Stimulated activated CD4-positive, alpha-beta T cell treated with anti-CD3 and anti-CD28 coated beads, TNF-alpha, amount 100 ng/mL, for 4 hours (primary cell): ENCODE measurements at places on chromosomes 2 and 18.

DNA sequence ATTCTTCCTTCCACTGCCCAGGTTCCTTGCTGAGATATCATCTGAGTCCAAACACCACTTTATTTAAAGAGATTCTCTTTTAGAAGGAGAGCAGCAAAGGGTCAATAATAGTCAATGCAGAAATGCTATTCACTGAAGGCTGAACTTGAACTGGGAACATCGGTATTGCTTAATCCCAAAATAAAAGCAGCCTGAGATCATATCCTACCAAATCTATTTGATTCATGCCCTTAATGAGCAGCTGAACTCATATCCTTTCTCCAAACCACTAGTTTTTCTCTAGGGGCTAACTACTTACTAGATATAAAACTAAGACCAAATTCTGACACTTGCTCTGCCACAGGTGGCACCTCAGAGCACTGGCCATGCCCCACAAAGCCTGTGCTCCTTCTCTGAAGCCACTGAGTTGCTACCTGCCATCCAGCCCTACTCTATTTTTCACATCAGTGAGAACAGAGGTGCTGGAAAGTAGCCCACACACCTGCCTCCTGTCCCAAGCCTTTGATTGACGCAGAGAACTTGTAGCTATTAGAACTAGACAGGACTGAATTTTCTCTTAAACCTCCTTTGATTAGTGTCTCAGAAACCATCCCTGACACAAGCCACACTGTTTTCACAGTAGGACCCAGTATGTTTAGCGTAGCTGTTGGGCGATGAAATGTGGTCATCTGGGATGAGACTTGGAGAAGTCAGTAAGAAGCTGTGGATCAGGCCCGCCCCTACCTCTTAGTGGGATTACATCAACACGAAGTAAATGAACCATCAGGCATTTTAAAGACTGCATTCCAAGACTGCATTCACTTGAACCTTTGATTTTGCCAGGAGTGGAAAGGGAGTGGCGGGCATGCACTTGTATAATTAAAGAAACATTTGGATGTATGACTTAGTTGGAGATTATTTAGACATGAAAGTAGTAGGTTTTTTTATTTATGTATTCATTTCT is 124.3 kb downstream of the RBMS1 start:
- no peak for DNase-seq

DNA sequence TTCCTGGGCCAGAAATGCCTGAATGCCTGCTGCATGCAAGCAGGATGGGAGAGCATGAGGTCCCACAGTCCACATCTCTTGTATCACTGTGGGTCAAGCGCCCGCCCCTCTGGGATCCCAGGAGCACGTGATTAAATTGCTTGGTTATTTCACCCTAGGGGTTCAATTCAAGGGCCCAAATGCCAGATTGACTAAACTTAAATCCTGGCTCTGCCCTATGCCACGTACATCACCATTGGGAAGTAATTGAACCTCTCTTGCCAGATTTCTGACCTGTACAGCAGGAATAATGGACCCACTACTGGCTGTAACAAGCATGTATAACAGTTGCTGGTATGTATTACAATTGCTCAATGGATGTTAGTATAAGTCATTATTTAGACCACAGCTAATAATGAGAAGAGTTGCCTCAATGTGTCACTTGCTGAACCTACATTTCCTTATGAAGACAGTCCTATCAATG is 19.9 kb downstream of the FHL2 start:
- no peak for DNase-seq

GRCh38 chr2:172278667-172279066 is 148.7 kb upstream of the ITGA6 start:
- no peak for DNase-seq

DNA sequence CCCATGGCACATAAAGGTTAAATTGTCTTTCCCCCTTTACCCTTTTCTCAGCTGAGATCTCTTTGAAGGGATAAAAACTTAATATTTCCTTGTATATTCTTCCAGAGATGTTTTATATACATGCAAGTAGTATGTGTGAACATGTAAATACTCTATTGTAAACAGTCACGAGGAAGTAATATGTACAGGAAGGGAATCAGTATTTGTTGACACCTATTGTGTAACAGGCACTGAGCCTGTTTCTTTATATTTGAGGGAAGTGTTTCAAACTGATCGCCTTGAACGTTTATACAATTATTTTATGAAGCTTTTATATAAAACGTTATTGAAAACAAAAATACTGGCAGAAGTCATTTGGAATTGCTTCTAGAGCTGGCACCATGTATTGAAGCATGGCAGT is 13.2 kb downstream of the RALBP1 start:
- DNase-seq = no peak

DNA sequence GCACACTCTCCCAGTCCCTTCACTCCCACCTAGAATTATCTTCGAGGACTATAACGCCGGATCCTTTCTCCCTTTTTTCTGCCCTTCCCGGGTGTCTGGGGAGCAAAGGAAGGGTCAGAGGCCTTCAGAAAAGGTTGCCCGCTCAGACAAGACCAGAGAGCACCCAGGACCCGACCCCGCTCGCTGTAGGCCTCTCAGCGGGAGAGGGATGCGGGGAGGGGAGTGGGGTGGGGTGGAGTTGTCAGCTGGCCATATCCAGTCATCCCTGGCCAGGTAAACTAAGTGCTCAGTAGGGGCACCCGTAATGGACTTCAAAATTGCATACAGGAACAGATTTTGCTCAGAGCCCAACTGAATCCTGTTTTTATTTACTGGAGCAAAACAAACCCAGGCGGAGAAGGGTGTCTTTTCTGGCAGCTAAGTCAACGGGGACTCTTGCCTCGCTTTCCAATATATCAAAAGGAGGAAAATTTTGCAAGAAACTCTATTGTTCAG is 65.0 kb downstream of the NOL4 start:
- DNase-seq = no peak

DNA sequence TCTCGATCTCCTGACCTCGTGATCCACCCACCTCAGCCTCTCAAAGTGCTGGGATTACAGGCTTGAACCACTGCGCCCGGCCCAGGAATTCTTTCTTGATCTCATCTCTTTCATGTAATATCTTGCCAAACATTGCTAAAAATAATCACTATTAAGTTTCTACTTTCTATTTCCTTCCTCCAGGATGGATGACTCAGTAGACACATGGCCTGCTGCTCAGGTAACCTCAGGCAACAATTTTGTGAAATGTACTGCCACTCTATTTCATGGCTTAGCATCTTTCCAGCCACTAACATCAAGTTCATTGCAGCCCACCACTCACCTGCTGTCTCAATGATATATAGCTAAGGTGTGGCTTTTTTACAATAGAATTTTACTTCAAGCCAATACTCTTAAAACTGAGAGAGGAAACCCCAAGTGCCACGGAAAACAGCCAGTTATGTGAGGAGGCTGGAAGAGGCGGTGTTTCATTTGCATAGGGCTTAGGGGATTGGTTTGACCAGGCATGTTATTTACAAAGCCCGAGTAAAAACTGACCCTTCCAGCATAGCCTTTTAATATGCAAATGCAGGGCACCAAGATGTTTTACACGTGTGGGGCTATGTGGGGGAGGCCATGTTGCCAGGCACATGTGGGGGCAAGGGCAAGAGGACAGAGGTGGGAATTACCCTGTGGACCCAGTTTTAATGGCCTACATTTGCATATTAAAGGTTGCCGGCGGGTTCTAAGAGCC is 11.3 kb upstream of the SUMO1 start:
- no peak for DNase-seq

- DNase-seq = no peak
Measured at GRCh38 chr2:53182601-53183000, 585.0 kb upstream of the CHAC2 start.

DNA sequence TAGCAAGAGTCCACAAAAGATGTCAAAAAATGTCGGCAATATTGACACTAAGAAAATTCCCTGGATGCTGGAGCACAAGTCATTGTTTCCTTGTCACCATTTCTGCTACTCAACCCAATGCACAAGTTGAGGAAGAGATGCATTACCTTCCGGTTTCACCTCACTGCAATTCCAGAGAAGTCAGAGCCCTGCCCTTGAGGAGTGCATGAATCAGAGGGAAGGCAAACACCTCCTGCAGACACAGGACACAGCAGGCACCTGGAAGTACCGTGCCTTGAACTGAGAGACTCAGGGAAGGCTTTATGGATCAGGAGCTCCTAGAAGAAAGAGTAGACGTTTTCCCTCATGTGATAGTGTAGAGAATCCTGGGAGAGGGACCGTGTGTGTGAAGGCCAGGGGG is 62.7 kb upstream of the ARL4C start:
- no peak for DNase-seq

- DNase-seq = no peak
Measured at GRCh38 chr2:31202833-31203232, 14.5 kb downstream of the CAPN14 start.

DNA sequence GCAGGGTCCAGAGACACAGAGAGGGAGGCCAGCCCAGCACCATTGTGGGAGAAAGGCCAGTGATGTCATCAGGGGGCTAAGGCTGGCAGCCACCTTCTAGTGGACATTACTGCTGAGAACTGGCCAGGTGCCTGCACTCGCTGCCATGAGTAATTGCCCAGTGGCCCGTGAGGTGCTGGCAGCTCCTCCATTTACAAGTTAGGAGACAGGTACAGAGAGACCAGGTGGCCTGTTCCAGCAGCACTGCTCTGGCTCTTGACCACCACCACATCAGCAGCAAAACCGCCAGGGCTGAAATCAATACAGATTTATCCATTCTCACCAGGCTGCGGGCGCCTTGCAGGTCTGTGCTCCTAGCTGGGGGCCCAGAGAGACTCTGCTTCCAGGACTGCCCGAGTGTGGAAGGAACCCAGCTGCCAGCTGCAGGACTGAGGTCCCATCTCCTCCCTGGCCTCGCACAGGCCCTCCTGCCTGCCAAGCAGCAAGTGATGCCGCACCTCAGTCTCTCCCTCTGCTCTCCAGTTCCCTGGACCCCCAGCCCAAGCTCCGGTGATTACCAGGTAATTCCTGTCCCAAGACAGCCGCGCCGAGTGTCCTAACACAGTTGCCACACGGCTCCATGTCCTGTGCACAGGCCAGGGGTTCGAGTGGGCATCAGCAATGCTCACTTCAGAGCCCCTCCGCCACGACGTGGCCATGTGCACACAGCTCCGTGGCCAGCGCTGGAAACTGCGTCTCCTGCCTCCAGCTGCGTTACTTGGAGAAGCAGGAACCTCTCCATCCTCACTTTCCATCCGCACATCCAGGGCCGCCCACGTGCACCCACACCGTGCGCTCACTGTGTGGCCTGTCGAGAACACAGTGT is 101.0 kb upstream of the CTDP1 start:
- no peak for DNase-seq

- DNase-seq = no peak
Measured at GRCh38 chr18:56787390-56787789, 136.2 kb downstream of the WDR7 start.

GRCh38 chr2:233972941-233973575 is 55.9 kb downstream of the TRPM8 start:
- no peak for DNase-seq
